LHCN-M2 (cell line): ENCODE measurements at places on chromosomes 2 and 18.

- no peak for DNase-seq
These were observed 59.3 kb downstream of the CRACDL start for GRCh38 chr2:98876741-98877140.

DNA sequence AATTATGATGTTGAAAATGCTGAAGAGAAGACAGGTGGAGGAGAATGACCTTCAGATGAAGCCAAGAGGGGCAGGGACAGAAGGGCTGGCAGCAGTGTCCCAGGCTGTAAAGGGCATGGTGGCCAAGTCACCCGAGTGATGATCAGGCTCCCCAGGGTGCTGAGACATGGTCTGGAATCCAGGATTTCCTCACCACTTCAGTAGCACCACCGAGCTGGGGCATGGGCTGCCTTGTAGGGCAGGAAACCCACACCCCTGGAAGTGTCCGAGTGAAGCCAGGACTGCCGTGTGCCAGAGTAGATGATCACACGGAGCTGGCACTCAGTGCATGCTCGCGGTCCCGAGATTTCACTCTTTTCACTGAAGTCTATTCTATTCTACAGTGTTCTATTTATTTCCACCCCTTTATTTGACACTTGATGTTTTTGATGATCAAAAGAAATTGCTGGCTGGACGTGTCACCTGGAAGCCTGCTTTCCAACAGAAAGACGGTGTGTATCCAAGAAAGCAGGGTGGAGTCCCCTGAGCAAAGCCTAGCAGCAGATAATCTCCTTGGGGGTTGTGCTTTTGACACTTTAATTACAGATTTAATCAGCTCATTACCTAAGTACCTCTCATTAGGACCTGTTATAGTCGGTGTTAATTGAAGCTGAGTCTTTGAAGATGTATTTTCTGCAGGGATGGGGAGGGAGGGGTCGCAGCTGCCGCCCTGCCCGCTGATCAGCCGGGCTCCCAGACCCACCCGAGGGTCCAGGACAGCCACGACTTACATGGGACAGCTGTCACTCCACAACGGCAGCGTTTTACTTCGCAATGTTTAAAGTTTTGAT, 92.3 kb downstream of the SEPTIN10 start:
- no peak for DNase-seq

GRCh38 chr18:5942591-5942990, 47.3 kb upstream of the TMEM200C start:
- no peak for DNase-seq

- DNase-seq, result peak; percentile 87
These were observed 307.4 kb upstream of the VWC2L start for GRCh38 chr2:214103276-214104001.

- peak; percentile 2 for DNase-seq
These were observed 699.9 kb upstream of the SLC8A1 start for GRCh38 chr2:41151746-41152145.

- DNase-seq, result no peak
These were observed 307.7 kb upstream of the CCDC68 start for GRCh38 chr18:55266981-55267380.

GRCh38 chr2:65834771-65835475, 402.5 kb upstream of the SPRED2 start:
- DNase-seq, result no peak

DNA sequence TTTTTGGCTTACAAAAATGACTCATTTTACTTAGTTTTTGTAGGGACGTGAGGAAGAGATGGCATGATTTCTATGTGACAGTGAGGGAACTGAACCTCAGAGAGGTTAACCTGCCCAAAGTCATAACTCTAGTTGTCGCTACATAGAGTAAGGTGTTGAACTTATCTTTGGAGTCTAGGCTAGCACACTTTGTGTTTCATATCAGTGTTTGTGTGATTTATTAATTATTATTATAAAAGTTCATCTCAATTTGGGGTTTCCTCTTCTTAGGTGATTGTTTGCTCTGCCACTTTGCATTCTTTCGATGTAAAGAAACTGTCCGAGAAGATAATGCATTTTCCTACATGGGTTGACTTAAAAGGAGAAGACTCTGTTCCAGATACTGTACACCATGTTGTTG, 28.3 kb downstream of the DDX1 start:
- DNase-seq, result no peak

GRCh38 chr18:44856157-44856556, 175.5 kb downstream of the SETBP1 start:
- DNase-seq, result no peak

DNA sequence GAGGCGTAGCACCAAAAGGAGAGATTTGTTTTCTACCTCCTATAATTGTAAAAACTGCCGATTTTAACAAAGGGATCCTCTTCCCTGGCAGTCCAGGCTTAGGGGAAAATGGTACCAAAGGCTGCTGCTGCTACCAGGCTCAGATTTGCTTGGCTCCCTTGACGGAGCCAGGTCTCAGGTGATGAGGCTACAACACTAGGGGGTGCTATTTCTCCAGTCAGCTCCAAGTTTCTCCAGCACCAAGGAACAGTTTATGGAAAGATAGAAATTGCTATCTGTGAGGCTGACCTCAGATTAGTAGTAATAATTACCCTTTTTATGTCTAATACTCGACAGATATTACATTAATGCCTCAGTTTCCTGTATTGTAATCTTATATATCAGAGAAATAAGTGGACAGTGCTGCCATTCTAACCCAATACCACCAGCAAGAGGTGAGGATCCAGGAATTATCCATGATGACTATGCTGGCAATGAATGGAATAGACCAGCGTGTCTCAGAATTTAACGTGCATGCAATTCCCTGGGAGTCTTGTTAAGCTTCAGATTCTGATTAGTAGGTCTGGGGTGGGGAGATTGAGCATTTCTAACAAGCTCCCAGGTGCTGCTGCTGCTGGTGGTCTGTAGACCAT, 111.3 kb downstream of the ESCO1 start:
- peak; percentile 47 for DNase-seq

DNA sequence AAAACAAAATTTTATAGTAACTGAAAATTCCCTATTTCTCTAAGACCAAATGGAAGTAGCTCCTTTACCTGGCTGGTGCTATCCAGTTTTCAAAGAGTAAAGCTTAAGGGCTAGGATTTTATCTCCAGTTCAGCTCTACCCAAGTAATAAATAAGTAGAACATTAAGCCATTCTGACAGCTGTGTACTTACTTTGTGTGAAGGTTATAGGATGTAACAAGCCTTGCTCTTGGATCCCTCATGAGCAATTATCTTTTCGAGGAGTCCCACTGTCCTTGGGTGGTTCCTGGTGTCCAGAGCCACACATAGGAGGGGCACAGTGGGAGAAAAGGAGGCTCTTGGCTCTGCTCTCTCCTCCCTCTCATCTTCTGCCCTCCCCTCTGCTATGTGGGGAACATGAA, 45.5 kb downstream of the KIF5C start:
- DNase-seq, result no peak

- peak; percentile 30 for DNase-seq
These were observed 445 bp downstream of the PRPF40A start for GRCh38 chr2:152716805-152717227.

GRCh38 chr18:7568426-7568825, 1.3 kb downstream of the PTPRM start:
- no peak for DNase-seq

DNA sequence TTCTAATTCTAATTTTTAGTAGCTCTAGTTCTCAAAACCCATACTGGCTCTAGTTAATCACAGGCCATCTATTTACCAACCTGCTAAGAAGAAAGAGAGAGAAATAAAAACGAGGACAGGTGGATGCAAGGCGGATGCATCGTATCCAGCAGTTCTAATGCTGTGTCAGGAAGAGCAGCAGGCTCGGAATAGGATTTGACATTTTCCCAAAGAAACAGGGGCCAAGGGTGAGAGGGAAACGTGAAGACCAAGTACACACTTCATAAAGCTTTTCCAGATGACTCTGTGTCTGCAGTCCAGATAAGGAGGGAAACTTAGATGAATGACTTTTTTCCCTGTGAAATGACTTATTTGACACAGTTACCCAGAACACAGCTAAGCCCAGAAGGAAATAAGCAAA, 117.5 kb downstream of the ESCO1 start:
- no peak for DNase-seq

DNA sequence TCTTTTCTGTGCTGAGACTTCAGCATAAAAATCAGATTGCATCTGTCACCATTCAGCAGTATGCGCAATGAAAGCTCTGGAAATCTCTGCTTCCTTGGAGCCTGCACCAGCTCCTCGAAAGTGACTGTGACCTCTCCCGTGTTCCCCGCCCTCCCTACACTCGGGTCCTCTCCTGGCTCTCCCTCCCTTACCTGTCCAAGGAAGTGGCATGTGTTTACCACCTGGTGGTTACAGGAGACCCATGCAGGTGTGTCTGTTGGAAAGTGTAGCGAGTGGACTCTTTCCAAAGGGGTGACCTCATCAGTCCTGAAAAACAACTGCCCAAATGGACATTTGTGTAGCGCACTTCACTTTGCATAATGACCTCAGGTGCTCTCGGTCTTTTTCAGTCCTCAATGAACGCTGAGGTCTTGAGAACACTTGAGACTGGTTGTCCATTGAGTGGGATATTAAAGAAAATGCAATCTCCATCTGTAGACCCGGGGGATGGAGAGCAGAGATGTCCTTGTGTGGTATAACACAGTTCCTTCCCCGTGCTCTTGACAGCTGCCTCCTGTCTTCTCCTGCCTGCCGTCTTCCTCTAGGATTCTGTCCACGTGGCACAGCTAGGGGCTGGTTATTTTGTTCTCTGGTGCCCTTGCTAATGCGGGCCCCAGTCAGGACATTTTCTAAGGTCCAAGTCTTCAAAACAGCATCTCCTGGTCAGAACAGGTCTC, 133.2 kb downstream of the ACKR3 start:
- no peak for DNase-seq

DNA sequence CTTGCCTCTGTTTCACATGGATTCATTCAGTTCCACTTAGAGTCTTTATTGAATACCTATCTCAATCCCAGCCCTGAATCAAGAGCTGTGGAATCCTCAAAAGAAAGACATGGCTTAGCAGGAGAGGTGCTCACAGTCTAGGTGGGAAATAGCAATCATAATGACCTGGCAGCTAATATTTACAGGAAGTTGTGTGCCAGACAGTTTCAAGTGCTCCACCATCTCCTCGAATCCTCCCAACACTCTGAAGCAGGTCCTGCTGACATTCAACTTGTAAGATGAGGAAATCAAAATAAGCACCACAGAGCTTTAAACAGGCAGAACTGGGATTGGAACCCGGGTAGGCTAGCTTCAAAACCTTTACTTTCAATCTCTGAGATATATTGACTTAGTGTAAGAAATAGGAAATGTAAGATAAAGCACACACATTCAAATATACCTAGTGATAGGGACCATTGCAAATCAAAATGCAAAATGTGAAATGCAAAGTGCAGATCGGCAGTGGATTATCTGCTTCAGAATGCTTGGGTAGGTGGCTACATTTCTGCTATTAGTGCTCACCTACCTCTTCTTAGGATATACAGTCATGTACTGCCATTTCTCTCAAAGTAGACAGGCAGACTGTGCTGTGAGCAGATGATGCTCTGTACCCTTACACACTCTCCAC, 182.0 kb downstream of the PRKCE start:
- no peak for DNase-seq

DNA sequence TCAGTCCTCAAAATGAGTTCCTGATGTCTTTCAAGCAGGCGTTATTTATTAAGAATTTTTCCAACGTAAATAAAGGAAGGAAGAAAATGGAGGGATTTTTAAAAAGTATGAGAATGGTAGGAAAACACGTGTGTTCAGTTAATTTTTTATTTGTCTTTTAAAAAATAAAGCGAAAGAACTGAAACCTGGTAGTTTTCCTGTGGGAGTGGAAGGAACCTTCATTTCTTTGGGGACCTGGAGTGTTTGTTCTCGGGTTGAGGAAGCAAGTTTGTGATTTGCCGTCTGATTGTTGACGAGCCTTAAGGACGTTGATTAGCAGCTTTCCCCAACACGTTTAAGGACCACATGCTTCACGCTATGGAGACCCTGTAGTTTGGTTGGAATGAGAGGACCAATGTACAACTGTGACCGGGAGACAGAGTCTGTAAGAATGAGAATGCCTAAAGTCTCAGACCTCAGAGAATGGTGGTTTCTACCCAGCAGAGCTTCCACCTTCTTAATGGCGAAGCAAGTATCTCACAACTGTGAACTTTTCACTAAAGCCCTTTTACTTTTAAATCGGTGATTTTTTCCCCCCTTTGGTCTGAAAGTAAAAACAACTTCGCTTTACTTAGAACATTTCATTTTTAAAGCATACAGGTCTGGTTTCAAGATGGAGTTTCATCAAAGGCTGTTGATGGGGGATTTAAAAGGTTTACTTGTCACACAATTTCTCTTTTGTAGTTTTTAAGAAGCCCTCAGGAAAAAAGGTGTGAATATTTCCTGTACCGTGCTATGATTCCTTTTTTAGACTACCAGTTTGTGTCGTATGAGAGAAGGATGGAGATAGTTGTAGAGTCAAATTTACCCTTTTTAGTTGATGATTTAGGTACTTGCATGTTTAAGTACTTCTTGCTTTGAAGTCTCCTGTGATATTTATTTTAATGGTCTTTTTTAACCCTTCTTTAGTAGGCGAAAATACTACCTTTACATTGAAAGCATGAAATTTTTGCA, 1.4 kb downstream of the TTC39C start:
- DNase-seq, result no peak

GRCh38 chr2:217935901-217936684, 66.7 kb downstream of the TNS1 start:
- DNase-seq, result peak; percentile 26

- no peak for DNase-seq
These were observed 675.0 kb downstream of the SATB2 start for GRCh38 chr2:198782734-198783133.

- no peak for DNase-seq
These were observed 78.3 kb downstream of the RNF144A start for GRCh38 chr2:6995391-6996097.

DNA sequence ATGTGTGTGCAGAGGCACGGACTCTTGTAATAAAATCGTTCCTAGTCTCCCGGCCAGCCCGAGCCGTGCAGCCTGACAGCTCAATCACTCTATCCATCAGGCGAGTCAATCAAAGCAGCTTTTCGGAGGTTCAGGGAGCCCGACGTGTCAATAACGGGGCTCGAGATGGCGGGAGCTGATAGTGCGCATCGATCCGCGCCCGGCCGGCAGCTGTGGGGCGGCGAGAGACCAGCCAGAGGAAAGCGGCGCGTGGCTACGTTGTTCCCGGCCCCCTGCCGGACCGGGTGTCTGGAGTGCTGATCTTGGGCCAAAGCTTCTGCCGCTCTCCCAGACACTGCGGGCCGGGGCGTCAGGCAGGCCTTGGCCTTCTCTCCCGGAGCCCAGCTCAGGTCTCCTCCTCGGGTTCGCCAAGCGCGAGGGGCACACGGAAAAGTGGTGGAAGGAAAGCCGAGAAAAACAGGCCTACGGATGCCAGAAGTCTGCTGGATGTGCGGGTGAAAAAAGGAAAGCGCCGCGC, 2.4 kb downstream of the EN1 start:
- peak; percentile 47 for DNase-seq
